ENCODE measurements at places on chromosomes 11 and 22. TPM values are rescaled to one million over a fixed set of nuclear protein-coding genes. Genes with fewer than 3 reads are reported as not detected.
A peak's percentile ranks its signal among the peaks of the same experiment; 100 is the strongest.

Gene PKDREJ
- total RNA-seq, result 3.4 TPM

Gene TTLL12
- 111 TPM for total RNA-seq

GRCh38 chr22:41845380-41846267, 12.7 kb downstream of the SREBF2 start:
- DNase-seq, result no peak

DNA sequence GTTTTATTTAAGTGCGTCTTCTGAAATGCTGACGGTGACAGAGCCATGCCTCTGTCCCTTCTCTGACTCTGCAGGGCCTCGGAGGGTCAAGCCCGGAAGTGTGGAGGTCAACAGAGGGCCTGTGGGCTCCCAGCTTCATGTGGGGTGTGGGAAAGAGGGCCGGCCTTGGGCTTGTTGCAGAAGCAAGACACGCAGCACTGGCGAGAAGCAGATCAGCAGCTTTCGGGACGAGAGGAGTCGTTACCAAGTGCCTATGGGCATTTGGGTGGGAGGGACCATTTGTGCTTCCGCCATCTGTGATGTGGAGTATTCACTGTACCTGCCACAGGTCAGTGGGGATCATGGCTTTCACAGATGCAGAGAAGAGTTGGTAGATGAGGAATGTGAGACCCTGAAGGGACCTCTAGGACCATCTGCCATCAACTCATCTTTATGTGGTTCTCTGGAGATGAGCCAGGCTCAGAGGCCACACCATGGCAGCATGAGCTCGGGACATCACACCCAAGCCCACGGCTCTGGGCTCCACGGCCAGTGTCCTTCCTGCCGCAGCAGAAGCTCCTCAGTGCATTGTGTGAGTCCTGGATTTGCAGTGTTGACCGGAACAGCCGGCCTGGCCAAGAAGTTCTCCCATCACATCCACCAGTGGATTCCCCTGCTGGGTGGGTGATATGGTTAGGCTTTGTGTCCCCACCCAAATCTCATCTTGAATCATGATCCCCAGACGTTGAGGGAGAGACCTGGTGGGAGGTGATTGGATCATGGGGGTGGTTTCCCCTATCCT, 590.7 kb downstream of the TBC1D22A start:
- DNase-seq, result peak; percentile 12

GRCh38 chr11:93482556-93482955, 60.6 kb downstream of the SMCO4 start:
- no peak for DNase-seq

All from testis (tissue), 5 donors.